ENCODE measurements at places on chromosomes 3 and 15.

DNA sequence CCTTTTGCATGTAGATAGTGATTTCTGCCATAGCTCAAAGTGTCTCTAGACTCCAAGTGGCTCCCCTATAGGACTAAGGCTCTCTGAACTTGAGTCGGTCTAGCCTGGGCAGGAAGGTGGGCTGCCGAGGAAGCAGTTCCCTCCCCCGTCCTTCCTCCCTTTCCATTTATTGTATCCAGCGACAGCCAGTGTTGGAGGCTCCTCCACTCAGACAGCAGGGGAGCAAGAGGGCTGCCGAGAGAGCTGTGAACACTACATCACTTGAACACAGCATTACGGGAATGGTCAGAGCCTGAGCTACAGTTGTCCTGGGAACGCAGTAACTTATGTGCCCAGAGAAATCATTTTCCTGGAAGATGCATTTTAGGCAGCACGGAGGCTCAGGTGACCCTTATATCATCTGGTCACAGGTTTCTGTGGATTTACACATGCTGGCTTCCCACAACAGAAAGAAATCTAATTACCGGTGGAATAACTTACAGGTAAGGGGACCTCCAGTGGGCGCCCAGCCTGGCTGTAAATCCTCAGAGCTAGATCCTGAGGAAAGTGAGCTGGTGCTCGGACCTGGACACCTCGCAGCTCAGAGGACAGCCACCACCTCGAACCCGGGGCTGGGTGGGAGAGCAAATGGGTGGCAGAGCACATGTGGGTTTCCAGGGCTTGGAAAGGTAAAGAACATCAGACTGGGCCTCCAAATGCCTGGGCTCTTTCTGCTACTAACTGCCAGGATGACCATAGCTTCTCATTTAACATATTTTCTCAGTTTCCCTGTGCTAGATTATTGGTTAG is 197.1 kb downstream of the UACA start:
- DNase-seq = no peak

DNA sequence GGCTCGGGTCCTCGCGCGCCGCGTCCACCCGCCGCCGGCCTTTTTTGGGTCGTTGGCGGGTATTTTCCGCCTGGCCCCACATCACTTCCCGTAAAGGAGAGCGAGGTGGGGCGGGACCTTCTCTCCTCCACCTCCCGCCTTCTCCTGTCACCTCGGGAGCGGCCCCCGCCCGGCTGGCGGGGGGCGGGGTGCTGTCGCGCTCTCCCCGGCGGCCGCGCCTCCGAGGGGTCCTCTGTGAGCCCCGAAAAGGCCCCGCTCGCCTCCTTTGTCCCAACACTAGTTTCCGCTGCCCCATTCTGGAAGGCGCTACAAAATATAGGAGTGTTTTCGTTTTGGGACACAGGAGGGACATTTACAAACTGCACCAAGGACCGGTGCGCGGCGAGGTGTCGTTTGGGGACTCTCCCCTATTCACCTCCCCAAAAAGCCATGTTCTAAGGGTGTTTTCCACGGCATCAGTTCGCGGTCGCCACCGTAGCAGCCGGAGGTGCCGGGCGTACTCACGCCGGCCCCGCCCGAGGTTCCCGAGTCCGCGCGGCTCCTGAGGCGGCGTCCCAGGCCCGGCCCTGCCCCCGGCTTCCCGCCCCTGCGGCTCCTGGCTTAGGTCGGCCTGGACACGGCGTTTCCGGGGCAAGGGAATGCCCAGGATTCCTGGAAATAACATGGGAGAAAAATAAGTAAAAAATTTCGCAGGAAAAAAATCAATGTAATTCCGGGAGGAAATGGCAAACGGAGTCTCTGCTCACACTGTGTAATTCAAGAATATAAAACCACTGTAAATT is at the start of gene RAB27A:
Gene RAB27A (minus strand): TSS at position 68 of the 782 bp plus-strand sequence. CDS start 54,879 bp downstream, outside the sequence.
- peak; percentile 82 for DNase-seq

GRCh38 chr3:25349095-25349494 is 79.0 kb upstream of the RARB start:
- DNase-seq = no peak

DNA sequence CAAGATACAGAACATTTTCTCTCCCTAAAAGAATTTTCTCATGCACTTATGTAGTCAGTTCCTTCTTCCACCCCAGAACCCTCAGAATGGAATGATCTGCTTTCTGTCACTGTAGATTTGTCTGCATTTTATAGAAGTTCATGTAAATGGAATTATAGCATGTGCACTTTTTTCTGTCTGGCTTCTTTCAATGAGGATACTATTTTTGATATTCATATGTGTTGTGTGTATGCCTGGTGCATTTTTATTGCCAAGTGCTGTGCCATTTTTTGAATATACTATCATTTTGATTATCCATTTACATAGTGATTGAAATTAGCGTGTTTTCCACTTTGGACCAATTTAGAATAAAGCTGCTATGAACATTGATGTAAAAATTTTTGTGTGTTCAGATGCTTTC is 156.6 kb upstream of the ALCAM start:
- DNase-seq = no peak

DNA sequence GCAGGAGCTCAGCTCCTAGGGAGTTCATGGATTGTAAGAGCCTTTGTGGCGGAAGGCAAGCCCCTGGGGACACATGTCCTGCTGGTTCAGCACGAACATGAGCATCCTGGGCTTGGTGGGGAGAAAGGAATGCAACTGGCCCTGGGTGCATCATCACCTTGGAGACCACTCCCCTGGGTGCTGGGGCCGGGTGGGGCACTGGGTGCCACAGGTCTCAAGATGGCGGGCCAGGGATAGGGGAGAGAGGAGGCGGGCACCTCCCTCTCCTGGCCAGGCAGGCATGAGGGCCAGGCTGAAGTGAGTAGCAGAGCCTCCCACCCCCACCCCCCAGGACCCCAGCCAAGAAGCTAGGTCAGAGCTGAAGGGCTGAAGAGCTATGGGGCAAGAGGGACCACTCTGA is 768 bp downstream of the PCBP4 start:
- DNase-seq = no peak
